Epithelial cell of proximal tubule (primary cell): ENCODE measurements at places on chromosomes 2 and 18.

DNA sequence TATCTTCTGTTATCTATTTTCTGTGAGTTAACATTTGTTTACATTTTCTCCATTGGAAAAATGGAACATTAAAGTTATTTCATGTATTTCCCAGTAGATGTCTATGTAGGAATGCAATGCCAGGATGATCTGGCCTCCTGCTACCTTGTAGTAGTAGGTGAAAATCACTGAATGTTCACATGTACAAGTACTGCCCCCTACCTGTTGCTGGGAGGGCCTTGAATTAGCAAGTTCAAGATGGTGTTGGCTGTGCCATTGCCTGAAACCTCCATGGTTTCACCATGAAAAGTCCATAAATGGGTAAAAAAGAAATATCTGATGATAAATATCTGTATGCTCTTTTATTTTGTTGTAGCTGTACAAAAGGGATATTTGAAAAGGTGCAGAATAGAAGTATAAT is 30.7 kb downstream of the XRCC5 start:
- DNase-seq, result no peak

GRCh38 chr2:165376571-165376975 is 92.9 kb upstream of the CSRNP3 start:
- DNase-seq, result no peak

GRCh38 chr2:219958941-219959340 is 331.5 kb downstream of the SLC4A3 start:
- no peak for DNase-seq

DNA sequence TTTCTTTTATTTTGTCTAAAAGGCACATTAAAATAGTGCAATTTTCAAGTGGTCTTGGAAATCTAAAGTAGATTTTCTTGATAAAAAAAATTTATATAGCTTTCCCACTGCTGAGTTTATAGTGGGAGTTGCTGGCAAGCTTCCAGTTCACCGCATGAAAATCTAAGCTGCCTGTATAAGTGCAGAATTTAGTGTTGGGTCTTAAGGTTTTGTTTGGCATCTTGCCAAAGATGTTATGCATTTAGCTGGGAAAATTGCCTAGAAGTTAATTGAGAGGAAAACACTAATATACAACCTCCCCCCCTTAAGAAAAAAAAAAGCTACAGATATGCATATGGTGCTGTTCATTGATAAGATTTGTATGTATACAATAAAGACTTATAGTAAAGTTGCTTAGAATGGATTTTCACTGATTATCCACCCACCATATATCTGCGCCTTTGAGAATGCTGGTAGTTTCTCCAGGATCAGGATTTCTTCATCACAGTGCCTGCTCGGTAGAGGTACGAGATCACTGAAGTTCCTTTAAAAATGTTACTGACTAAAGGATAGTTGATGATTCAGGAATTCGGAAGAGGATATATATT is 803.2 kb upstream of the POU3F3 start:
- no peak for DNase-seq

DNA sequence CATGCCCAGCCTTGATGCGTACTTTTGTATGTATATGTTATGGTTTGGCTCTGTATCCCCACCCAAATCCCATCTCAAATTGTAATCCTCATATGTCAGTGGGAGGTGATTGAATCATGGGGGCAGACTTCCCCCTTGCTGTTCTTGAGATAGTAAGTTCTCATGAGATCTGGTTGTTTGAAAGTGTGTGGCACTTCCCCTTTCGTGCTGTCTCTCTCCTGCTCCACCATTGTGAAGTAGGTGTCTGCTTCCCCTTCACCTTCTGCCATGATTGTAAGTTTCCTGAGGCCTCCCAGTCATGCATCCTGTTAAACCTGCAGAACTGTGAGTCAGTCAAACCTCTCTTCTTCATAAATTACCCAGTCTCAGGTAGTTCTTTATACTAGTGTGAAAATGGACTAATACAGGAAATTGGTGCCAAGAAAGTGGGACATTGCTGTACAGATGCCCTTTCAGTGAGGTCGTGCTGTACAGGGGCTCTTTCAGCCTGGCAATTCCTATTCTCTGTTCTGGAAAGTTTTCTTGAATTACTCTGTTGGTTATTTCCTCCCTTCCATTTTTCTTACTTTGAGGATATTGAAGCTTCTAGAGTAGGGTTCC is 38.2 kb downstream of the KCMF1 start:
- no peak for DNase-seq

- DNase-seq, result no peak
Measured at GRCh38 chr2:215625207-215625606, 189.3 kb upstream of the FN1 start.

- no peak for DNase-seq
Measured at GRCh38 chr18:49548229-49548636, 13.6 kb upstream of the LIPG start.

- no peak for DNase-seq
Measured at GRCh38 chr2:158124896-158125295, 23.2 kb downstream of the UPP2 start.

- DNase-seq, result no peak
Measured at GRCh38 chr2:222554517-222554916, 101.4 kb downstream of the FARSB start.

- no peak for DNase-seq
Measured at GRCh38 chr18:12031846-12032245, 50.5 kb downstream of the IMPA2 start.
